ENCODE measurements at places on chromosomes 6 and 20. TPM values are rescaled to one million over a fixed set of nuclear protein-coding genes. Genes with fewer than 3 reads are reported as not detected.

Gene RPS6KA2
- 12.7 TPM for total RNA-seq

Gene CLDN20
- not detected for total RNA-seq

Gene PTPRK
- 36.9 TPM for total RNA-seq

Gene ISM1
- not detected for total RNA-seq
